ENCODE measurements at places on chromosomes 5 and 9.

- no peak for DNase-seq
These were observed 1079.9 kb upstream of the ACO1 start for GRCh38 chr9:31304576-31304975.

DNA sequence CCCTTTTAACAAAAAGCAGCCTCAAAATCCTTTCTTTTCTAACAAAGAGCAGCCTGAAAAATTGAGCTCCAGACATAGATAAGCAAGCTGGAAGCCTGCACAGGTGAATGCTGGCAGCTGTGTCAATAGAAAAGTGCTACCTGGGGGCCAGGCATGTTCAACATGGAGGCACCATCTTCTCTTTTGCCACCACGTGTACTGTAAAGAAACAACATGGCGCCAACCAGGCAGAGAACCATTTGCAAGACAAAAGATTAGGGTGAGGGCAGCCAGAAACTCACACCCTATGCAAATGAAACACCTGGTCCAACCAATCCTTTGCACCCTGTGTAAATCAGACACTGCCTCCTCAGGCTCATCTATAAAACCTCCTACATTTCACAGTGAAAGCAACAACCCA lies 96.0 kb downstream of the ACTL7B start:
- no peak for DNase-seq

GRCh38 chr5:151073280-151073679 lies 7.6 kb downstream of the TNIP1 start:
- no peak for DNase-seq

GRCh38 chr9:137370865-137371520 lies 52.0 kb downstream of the EXD3 start:
- DNase-seq, result no peak

GRCh38 chr9:87040410-87041009 lies 93.2 kb upstream of the GAS1 start:
- no peak for DNase-seq

DNA sequence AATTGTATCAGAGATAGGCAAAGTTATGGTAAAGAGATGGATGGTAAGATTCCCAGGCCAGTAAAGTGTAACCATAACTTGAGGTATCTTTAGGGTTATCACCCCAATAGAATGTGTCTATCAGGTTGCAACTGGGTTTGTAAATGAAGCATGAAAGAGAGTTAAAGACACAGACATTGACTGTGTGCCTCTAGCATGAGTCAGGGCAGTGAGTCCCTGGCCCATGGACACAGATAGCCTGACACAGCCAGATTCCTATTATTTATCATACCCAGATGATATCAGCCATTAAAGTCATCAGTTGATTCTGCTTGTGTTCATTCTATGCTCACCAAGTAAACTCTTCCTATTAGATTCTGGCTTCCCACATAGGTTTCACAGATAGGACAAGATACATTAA lies 33.5 kb upstream of the SNAPC3 start:
- no peak for DNase-seq

- DNase-seq, result no peak
These were observed 118.8 kb downstream of the MTX3 start for GRCh38 chr5:79872291-79872690.

DNA sequence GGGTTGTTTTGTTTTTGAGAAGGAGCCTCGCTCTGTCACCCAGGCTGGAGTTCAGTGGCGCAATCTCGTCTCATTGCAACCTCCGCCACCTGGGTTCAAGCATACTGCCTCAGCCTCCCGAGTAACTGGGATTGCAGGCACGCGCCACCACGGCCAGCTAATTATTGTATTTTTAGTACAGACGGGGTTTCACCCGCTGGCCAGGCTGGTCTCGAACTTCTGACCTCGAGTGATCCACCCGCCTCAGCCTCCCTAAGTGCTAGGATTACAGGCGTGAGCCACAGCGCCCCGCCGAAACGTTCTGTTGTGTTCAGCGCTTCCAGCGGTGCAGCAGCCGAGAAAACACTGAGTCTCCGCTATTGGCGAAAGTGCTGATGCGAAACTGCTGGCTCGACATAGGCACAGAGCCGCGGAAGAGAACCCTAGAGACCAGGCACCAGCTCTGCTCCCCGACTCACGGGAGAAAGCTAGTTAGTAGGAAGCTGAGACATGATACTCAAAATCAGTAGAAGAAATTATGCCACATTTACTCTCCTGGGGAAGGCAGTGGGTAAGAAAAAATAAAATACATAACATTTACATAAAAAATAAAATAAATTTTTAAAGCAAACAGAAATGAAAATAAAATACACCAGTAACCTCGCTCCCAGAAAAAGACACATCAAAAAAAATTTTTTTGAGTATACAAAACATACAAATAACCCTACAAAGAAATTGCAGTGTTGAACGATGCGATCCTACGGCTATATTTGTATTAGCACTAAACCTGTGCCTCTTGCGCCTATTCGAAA lies 31.6 kb downstream of the ANXA2R start:
- DNase-seq, result peak; percentile 86

GRCh38 chr5:151182524-151182900 lies 24.9 kb upstream of the ANXA6 start:
- no peak for DNase-seq

GRCh38 chr5:137710086-137710485 lies 25.8 kb downstream of the KLHL3 start:
- DNase-seq, result no peak

GRCh38 chr5:34903260-34903659 lies 12.0 kb downstream of the RAD1 start:
- DNase-seq, result no peak

GRCh38 chr5:169828385-169828784 lies 151.9 kb downstream of the INSYN2B start:
- DNase-seq, result no peak

- DNase-seq, result no peak
These were observed 412.7 kb downstream of the ACTL7B start for GRCh38 chr9:108443019-108443633.

GRCh38 chr5:23139338-23140171 lies 286.4 kb upstream of the CDH12 start:
- DNase-seq, result no peak

DNA sequence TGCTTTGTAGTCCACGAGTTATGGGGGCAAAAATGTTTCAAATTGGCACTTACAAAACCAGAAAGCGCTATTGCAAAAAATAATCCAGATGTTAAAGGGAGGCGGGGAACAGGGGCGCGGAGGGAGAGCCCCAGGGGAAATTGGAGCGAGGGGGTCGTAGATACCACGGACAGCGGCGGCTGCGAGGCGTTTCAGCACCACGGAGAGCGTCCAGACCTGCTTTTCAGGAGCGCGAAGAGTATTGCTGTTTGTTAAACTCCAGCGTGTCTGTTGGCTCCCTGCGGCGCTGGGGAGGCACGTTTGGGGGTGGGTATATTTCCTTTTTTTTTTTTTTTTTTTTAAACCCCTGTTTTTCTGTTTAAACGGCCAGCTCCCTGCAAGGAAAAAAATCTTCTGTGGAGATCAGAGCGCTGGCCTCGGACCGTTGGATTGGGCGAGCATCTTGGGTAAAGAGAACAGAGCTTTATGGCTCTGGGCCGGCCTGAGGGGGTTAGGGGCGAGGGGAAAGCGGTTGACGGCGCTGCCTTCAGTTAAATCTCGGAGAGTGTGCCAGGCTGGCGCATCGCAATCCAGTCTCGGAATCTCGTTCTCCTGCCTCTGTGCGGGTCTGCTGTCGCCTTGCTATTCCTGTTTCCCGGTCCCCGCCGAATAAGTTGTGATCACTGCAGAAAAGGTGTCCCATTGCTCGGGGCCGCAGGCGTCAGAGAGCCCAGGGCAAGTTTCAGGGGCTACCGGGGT lies at the start of gene GLRA1:
Gene GLRA1, minus strand, starts transcription at position 288 of the 738 bp plus-strand sequence. CDS start 302 bp downstream, outside the sequence.
- DNase-seq, result peak; percentile 26

- DNase-seq, result peak; percentile 15
These were observed 35.2 kb upstream of the SPATA31C2 start for GRCh38 chr9:88173378-88173999.

DNA sequence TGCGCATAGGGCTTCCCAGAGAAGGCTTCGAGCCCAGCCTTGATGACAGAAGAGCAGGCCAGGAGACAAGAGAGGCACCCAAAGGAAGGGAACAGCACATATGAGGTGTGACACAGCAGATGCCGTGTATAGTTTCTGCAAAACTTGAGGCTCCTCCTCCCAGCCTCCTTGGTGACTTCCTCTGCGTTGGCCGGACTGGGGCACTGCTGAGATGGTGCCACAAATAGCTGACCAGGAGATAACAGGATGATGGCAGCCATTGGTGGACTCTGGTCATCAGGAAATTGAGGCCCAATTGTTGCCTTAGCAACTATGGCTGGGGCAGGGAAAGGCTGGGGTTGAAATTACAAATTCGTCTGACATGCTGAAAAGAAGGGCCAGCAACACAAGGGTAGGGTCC lies 4.8 kb upstream of the ZNF79 start:
- DNase-seq, result no peak

DNA sequence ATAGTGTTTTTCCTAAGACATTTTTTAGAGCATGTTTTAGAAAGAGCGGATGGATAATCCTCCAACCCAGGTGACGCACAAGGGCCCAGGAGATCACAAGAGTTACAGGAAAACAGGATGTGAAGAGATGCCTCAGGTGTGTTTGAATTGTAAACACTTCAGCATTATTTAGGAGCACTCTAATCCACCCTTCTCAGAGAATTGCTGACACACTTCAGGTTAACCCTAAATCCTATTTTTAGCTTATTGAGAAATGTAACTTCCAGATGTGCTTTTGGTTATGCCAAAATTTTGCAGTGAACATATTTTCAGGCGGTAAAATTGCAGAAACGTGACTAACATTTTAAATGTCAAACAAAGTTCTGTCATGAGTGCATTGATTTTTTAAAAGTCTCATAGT lies 755.4 kb upstream of the CTNND2 start:
- no peak for DNase-seq

DNA sequence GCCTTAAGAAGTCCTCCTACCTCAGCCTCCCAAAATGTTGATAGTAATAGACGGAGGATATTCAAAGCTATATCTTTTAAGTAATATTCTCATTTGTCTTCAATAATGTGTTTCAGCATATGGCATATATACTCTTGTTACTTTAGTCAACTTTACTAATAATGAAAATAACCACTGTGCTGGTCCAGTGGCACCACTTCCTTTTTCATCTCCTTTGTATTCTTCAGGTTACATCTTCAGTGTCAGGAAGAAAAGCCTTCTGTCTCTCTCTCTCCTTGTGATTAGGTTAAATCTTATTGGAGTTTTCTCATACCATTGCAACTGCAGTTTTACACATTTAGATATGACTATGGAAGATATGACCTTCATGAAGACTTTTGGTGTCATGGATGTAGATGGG lies 31.3 kb downstream of the PARP8 start:
- no peak for DNase-seq

DNA sequence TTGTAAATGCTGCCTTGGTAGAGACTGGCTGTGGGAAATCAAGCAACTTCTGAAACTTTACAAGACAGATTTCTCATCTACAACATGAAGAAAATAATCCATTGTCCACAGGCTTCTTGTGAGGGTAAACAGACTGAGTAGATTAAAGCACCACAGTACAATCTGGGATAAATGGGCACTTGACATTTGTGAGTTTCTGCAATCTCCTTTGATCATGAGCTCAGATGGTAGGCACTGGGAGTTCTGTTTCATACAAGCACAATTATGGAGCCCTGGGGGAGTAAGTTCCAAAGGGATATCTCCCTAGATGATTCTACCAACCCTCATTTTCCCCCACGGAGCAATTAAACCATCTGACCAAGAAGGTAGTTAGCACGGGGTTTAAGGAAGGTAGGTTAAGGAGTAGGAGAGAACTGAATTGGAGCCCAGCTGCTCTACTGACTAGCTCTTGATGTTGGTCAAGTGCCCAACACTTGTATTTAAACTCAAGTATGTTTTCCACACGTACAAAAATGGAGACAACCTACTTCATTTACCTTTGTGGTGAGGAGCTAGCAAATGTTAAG lies 479.5 kb upstream of the TNC start:
- DNase-seq, result no peak

- peak; percentile 48 for DNase-seq
These were observed 664 bp upstream of the ARSB start for GRCh38 chr5:78985725-78986223.

DNA sequence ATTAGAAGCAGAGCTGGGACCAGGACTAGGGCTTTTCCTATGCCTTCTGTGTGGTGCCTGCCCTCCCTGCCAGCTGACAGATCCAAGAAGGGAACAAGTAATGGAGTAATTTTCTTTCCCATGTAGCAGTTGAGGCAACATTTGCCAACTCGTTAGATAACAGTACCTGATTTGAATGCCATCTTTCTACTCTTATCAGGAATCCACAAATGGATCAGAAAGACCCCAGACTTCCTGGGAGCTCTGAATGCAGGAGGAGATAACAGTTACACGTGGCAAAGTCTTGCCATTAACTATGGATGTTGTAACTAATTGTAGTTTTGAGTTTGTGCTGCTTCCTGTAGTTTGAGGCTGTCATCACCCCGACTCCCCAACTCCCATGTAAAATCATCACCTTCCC lies 39.2 kb downstream of the RCL1 start:
- no peak for DNase-seq

DNA sequence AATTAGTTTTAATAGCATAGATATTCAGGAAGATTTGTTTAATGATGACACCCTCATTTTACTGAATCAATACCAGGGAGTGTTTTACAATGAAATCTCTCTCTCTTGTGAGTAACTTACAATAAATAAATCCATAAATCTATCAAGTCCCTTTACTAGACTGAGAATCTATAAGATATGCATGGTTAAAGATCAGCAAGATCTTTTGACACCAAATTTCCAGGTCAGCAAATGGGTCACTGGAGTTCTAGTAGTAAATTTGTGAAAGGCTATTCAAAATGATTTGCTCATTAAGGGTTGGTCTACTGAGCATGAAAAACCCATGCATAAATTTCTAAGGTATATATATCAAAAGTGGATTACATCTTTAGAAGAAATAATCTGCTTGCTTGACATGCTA lies 512.1 kb upstream of the ITGA1 start:
- no peak for DNase-seq

DNA sequence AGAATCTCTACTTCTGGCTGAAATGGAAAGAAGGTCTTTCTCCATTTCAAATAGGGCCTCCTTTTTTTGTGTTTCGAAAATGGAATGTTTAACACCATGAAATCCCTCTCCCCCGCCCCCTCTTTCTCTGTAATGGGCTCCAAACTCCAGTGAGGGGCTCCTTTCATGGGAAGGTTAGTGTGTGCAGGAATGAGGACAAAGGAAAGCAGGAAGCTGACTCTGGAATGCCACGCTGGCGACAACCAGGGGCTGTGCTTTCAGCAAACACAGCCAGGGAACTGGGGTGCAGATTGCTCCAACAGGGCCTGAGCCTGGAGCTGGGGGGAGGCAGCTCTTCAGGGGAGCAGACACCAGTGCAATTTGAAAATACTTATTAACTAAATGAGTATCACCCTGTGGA lies 82.8 kb downstream of the CRB2 start:
- no peak for DNase-seq

GRCh38 chr9:11402621-11403020 lies 789.8 kb upstream of the PTPRD start:
- no peak for DNase-seq
